ENCODE measurements at places on chromosomes 11 and 22.

GRCh38 chr22:46761539-46762237 lies 762 bp upstream of the TBC1D22A start:
- no peak for DNase-seq

DNA sequence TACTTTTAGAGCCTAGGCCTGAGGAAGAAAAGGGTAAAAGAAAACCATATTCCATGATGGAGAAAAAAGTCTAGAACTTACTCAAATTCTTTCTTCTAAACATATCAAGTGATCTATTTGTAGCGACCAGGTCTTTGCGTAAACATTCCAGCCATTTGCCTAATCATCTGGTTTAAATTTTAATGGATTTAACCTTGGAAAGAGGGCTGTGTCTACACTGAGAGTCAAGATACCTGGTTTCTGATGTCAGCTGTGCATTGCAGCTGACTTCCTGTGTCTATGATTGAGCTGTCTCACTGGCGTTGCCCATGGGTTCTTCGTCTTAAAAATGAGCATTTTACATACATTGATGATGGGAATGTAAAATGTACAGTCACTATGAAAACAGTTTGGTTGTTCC lies 10.0 kb upstream of the TMEM123 start:
- no peak for DNase-seq

DNA sequence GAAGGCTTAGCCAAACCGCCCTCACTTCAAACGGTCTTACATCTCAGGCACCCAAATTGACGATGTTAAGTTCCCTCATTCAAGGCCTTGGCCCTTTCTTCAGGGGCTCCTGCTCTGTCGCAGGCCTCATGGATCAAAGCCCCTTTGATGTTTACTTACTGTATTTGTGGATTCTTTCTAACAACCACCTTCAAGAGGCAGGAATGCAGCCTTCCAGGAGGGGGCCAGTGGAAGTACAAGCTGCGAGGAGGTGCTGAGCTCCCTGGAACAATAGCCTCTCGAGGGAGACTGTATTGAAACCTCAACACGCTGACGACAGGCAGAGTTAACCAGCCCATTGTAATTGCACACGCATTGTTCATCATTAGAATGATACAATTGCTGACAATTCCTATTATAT lies 209.1 kb downstream of the ST3GAL4 start:
- DNase-seq, result no peak

DNA sequence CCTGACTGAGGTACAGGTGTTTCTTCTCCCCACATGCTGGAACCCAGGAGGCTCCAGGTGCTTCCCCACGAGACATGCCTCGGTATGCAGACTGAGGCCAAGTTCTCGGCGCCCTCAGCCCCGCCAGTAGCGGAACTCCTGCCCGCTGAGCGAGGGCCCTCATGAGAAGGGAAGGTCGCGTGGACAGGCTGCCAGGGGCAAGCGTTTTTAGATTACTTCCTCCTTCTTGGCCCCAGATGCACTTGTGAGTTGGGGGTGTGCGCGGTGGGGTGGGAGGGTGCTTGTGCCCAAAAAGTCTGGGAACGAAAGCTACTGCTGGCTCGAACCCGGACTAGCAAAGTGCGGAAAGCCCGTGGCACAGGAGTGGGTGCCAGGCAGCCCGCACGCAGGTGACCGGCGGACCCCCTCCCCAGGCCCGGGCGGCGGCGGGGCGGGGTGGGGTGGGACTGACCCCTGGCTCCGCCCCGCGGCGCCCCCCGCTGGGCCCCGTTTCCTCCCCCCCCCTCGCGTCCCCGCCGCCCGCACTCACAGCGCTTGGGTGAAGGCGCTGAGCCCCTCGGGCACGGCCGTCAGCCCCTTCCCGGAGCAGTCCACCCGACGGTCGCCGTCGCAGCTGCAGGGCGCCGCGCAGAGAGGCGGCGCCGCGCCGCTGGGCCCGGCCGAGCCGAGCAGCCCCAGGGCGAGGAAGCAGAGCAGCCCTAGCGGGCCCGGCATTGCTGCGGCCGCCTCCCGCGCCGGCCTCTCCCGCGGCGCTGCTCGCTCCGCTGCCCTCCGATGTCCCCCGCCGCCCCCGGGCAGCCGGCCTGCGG lies 797 bp downstream of the LGR4 start:
- DNase-seq, result no peak

- DNase-seq, result no peak
Measured at GRCh38 chr22:31970490-31971444, 26.4 kb downstream of the YWHAH start.

DNA sequence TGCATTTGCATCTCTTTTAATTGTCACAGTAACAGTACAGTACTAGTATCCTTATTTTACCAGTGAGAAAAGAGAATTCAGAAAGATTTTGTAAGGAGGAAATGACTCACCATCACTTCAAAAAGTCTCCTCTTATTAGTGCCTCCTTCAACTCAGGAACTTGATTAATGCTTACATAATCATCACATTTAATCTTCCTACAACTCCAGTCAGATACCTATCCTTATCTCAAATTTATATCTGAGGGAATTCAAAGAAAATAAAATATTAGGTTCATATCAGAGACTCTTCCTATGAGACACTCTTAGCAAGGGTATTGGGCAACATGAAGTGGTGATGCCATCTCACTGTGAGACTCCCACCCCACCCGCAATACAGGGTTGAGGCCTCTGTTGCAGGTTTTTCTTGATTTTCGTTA lies 26.1 kb upstream of the CTSC start:
- no peak for DNase-seq

GRCh38 chr11:6315811-6316425 lies 4.4 kb downstream of the CAVIN3 start:
- no peak for DNase-seq

- DNase-seq, result no peak
Measured at GRCh38 chr11:94112206-94112953, 16.3 kb upstream of the PANX1 start.

GRCh38 chr11:109329716-109330115 lies 92.3 kb upstream of the C11orf87 start:
- DNase-seq, result no peak

- DNase-seq, result no peak
Measured at GRCh38 chr22:48173061-48173772, 1410.8 kb downstream of the TBC1D22A start.

DNA sequence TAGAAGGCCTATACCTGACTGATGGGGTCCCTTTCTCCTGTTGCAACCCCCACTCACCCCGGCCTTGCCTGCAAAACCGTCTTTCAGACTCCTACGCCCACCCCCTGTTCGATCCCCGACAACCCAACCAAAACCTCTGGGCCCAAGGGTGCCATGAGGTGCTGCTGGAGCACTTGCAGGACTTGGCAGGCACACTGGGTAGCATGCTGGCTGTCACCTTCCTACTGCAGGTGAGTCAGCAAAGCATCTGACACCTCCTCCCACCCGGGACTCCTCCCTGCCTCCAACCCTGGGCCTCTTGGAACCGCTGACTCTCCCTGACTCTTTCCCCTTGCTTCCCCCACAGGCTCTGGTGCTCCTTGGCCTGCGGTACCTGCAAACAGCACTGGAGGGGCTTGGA lies 1.2 kb downstream of the ROM1 start:
- no peak for DNase-seq

- DNase-seq, result no peak
Measured at GRCh38 chr22:41021613-41022454, 70.6 kb upstream of the EP300 start.

- no peak for DNase-seq
Measured at GRCh38 chr22:25148149-25148691, 51.4 kb upstream of the CRYBB3 start.

GRCh38 chr11:78158987-78159652 lies 19.7 kb upstream of the ALG8 start:
- DNase-seq, result no peak

DNA sequence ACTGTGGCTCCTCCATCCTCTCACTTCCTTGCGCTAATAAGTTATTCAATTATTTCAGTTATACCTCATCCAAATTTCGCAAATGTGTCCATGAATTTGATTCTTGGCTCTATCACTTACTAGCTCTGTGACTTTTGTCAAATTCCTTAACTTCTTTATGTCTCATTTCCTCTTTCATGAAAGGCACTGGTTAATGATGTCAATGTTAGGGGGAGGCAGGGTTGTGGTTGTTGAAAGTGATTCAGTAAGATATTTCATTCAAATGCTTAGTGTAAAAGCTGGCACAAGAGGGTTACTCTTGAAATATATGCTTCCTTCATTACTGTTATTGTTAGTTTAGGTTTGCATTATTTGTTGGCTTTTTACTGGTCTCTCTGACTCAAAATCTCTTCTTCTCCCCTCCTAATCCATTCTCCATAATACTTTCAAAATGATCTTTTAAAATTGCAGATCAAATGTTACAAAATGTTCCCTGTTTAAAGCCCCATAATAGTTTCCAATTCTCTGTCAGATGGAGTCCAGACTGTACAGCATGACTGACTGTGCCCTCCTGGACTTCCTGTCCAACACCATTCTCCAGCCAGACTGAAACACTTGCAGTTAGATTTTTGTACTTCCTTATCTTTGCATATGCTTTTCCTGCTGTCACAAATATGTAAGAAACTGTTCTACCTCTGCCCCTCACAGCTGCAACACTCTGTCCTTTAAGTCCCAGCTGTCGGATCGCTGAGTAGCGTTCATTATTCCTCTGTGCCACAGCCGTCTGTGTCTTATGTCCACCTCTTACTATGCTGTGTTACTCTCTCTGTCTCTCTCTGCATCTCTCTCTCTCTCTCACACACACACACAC lies 510.6 kb upstream of the RAG2 start:
- no peak for DNase-seq

GRCh38 chr22:41229730-41230400 lies 10.9 kb downstream of the CHADL start:
- no peak for DNase-seq

DNA sequence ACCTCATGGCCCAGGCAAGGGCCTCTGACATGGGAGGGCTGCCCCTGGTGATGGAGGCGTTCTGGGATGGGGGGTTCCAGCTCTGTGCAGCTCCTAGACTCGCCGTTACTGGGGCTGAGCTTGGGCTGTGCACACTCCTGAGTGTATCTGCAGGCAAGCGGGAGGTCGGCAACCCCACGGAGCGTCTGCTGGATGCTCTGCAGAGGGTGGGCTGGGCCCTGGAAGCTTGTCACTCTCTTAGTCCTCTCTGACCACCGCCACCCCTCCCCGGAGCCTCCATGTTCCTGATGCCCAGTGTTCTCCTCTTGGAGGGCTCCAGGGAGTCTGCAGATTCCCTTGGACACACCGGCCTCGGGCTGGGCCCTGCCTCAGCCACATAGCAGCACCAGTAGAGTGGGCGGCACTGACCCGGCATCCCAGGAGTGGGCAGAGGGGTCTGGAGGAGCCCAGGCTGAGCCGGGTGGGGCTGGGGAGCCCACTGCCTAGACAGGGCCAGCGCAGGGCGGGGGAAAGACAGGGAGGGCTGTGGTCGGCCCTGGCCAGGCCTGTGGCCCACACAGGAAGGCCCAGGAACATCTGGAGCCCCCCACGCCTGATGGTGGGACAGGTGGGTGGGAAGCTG lies 20.6 kb upstream of the MUC5B start:
- DNase-seq, result no peak

GRCh38 chr11:101363706-101364275 lies 220.0 kb downstream of the TRPC6 start:
- DNase-seq, result no peak

DNA sequence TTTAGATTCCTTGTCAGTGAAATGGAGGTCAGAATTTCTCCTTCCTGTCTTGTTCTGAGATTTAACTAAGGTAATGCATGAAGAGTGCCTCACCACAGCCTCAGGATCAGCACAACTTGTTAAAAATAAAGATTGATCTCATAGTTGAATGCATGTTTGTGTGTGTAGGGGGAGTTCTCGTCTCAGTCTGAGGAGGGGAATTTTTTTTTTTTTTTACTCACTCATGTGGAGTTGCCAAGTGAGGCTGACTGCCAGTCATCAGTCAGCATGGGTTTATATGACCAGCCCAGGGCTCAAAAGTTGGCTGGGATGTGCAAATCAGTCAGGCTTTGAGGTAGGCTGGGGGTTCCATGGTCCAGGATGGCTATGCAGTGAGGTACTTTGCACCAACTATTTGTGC lies 113.2 kb downstream of the FANCF start:
- DNase-seq, result no peak

DNA sequence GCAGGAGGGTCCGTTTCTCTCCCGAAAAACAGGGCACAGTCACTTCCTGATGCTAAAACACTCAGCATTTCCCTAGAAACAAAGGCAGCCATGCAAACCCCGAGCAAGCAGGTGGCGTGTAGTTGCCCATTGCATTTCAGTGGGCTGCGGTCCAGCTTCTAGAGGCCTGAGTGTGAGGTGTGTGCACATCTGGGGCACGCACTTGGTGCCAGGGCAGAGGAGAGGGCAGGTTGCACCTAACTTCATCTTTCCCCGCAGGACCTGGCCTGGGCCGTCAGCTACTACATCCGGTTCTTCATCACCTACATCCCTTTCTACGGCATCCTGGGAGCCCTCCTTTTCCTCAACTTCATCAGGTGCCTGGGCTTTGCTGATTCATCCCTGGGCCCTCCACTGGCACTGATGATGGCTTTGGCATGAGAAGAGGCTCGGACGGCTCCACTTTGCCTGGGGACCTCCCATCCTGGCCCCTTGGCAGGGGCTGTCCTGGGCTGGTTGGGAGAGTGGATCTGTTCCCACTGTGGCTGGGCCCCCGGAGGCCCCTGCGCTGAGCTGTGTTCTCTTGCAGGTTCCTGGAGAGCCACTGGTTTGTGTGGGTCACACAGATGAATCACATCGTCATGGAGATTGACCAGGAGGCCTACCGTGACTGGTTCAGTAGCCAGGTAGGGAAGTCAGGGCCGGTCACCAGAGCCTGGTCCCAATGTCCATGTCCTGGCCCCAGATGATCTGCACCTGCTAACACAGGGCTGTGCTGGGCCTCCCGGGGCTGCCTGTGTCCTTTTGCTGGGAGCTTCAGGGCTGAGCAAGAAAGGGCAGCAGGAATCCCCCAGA lies 28.4 kb downstream of the FADS3 start:
- DNase-seq, result no peak

GRCh38 chr11:46389450-46390330 lies 1.9 kb downstream of the CHRM4 start:
- no peak for DNase-seq

- DNase-seq, result no peak
Measured at GRCh38 chr22:38611559-38611958, 41.6 kb upstream of the DMC1 start.

GRCh38 chr11:63906585-63906984 lies 10.4 kb downstream of the RCOR2 start:
- no peak for DNase-seq
